ENCODE measurements at places on chromosomes 2 and 18.

DNA sequence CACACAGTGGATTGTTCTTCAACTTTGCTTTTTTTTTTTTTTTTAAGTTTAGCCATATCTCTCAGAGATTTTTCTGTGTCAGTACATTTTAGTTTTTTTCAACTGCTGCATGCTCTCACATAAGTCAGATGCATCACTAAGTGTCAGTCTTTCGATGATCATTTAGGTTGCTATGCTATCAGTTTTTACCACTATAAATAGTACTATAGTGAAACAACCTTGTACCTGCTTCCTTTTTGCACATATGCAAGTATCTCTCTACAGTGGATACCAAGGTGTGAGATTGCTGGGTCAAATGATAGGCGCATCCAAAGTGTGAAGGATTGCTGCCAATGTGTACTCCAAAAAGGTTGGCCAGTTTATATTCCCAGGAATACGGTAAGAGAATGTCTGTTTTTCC is 33.5 kb upstream of the MAP4K3 start:
- no peak for DNase-seq

- no peak for DNase-seq
Observed at GRCh38 chr2:224925810-224926100, 116.5 kb downstream of the DOCK10 start.

DNA sequence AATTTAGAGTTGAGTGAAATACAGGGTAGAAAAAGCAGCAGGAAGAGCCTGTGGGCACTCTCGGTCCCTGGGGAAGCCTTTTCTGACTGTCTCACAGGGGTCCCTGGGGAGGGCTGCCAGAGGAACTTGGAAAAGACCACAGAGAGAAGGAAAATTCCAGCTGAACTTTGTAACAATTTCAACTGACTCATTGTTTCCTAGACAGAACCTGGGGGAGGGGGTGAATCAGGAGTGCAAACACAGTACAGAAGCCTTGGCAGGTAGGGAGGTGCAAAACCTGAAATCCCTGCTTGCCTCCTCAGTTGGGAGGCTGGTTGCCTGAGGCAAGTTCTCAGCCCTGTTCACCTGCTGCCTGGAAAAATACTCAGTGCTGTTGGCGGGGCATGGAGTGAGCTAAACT is 106.8 kb downstream of the GRB14 start:
- DNase-seq, result peak; percentile 37

GRCh38 chr18:70385474-70385873 is 96.6 kb downstream of the SOCS6 start:
- no peak for DNase-seq

DNA sequence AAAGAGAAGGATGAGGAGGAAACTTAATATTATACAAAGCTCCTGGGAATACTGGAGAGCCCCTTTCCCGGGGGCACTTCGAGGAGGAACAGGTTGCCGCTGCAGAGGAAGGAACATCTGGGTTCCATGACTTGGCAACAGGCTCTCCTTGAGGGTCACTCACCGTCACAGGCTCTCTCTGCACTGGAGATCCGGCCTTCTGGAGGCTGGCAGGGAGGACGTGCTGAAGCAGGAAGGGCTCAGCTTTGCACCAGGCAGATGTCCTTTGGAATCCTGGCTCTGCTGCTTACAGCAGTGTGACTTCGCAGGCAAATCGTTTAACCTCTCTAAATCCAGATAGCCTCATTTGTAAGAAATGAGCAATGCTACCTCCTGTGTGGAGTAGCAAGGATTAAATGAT is 2.9 kb upstream of the DPYSL5 start:
- no peak for DNase-seq

DNA sequence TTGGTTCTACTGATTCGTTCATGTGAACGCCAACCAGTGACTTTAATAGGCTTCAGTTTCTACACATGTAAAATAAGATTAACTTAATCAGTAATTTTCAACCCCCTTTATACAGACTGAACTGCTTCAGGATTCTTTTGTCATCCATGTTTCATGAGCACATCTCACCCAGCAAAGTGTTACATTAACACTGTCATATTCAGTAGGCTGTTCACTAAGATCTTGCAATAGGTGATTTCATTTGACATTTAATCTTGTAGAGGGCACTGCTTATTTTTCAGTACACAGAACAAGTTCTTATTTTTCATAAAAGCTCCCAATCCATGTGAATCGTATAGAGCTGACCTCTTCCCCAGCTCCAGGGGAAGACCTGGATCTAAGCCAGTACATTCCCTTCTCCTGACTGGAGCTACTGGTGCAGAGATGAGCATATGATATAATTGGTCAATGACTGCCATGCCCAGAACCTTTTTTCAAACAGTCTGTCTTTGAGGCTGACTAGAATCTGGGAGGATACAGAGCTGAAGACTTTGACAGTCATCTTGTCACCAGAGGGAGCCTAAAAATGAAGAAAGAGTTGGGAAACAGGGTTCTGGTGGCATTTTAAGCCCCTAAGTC is 72.2 kb upstream of the CHRNA1 start:
- DNase-seq, result peak; percentile 75

All from urothelium cell line (cell line).